ENCODE measurements at places on chromosomes 11 and 22.
A peak's percentile ranks its signal among the peaks of the same experiment; 100 is the strongest.

GRCh38 chr11:94675239-94675638, 92.9 kb upstream of the AMOTL1 start:
- DNase-seq: no peak

DNA sequence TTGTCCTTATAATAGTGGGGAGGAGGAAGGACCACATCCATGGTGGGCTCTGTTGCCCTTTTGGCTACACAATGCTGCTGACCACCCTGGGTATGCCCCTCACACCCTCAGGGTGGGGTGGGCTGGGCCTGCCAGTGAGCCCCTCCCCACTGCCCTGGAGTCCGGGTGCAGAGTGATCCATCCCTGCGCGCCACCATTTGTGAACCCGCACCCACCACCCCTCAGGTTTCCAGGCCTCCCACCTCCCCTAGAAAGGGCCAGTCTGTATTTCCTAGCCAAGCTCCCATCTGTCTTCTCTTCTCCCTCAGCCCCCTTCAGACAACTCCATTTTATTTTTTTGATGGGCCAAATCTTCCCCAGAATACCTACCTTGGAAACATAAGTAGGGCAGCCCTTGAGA, 25.0 kb downstream of the MS4A10 start:
- DNase-seq: no peak

DNA sequence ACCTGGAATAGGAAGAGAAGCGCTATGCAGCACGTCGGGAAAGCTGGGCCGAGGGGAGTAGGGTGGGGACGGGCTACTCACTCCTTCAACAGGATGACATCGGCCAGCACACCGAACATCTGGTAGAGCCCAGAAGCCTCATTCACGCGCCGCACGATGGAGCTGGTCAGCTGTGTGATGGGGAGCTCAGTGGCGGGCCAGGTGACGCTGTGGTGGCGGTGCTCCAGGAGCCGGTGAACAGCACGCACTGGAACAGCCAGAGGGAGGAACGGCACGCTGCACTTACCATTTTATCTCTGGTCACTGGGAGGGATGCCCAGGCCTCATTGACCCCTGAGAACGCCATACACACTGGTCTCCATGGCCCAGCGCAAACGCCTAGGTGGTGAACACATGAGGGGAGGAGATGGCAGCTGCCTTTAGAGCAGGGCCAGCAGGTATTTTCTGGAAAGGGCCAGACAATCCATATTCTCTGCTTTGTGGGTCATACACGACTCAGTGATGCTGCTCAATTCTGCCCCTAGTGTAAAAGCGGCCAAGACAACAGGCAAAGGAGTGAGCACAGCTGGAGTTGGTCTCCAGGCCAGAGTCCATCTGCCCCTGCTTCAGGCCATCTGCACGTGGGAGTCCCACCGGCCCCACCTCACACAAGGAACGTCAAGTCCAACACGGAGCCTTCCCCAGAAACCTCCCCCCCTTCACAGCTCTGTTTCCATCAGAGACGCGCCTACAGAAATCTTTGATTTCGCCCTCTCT, 8.8 kb downstream of the FOXRED2 start:
- DNase-seq: no peak

DNA sequence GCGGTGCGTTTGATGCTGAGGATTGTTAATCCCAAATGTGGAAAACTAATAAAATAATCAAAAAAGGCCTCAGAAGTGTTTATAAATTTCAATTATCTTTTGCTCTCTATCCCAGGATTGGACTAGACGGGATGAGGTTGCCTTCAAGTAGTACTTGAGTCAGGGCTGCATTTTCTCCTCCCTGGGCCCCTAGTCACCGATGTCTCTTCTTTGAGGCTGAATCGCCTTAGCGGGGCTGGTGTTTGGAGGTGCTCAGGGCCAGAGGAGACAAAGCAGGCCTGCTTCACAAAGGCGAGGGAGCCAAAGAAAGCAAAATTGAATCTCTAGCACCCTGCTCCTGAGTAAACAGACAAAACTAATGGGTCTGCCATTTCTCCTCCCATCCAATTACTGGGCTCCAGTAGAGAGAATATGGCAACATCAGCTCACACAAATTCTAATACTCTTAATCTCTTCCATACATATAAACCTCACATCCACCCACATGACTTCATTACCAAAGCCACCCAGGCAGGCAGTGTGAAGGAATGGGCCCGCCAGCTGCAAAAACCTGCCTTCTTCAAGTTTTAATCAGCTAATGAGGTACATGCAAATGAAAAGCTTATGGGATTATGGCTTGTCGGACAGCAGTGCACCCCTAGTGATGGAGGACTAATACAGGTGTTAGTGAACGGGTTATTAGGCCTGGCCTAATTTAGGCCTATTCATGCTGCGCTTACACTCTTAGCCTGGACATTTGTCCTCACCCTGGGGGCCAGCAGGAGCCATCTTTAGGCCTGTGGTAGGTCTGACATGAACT, 52.7 kb upstream of the HTATIP2 start:
- no peak for DNase-seq

DNA sequence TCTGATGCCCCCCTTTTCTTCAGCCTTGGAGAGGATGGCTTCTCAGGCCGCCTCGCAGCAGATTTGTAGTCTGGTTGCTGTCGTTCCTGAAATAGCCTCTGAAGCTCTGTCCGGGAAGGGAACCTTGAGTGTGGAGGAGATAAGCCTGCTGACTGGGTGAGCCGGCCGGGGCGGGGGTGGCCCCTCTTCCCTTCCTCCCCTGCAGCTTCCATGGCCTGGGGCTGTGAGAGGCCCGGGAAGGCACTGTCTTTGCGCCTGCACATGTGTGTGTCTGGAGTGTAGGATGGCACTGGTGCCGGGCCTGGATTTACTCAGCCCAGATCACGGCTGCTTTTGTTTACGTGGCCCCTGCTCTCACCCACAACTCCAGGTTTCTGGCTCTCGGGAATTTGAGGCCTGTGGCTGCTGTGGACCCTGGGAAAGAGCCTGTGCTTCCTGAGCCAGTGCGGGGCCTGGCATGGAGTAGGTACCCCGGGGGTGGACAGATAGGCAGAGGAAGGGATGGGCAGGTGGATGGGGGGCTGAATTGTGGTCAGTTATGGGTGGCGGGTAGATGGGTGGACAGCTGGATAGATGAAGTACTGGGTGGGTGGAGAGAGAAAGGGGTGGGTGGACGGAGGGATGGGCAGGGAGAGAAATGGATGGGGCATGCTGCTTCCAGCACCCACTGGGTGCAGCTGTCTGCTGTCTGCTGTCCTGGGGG, 16.6 kb downstream of the KCNQ1 start:
- no peak for DNase-seq

DNA sequence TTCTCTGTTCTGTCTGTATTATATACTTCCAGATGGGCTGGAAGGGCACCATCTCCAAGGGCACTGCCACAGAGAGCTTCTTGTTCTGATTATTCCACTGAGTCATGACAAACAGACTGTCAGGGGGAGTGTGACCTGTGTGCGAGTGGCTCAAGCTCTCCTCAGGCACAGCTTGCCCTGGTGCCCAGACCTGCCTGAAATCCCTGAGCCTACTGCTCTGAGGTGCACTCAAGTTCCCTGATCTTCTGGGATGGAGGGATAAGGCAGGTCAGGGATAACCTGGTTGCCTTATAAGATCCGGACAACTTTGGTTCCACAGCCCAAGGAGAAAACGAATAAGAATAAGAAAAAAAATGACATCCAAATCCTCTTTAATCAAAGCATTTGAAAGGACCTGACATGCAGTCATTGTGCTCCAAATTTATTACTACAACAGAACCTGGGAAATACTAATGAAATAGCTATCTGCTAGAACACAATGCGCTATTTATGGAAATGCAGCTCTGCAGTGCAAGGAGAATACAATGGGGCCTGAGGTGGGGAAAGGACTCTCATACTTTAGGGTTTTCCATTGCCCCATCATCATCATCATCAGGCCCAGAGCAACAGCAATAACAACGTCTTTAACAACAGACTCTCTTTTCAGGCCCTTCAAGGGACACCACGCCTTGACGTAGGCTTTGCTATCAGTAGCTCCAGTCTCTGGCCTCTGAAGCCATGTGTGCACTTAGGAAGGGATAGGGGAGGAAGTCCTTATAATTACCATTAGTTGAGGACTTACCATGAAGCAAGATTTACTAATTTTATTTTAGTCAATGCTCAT, 217.1 kb upstream of the KIRREL3 start:
- no peak for DNase-seq

GRCh38 chr22:49847751-49848689, 5.6 kb upstream of the ZBED4 start:
- DNase-seq: peak; percentile 58

DNA sequence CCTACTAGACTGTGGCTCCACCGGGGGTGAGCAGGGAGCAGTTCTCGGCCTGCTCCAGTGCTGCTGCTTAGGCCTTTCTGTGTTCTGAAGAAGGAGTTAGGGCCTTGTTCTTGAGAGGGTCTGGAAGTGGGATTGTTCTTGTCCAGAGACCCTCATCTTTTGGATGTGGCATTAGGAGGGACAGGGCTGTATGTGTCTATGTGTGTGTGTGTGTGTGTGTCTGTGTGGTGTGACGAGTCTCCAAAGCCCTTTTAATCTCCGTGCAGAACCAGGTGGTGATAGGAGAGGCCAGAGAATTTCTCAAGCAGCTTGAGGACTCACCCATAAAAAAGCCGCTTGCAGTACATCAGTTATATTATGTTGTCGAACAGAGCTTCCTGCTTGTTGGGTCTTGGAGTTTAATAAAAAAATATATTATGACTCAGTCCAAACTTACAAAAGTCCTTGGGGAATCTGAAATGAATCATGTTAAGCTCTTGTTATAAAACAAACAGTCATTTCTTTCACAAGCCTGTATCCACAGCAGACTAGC, 196.5 kb downstream of the TENM4 start:
- no peak for DNase-seq

DNA sequence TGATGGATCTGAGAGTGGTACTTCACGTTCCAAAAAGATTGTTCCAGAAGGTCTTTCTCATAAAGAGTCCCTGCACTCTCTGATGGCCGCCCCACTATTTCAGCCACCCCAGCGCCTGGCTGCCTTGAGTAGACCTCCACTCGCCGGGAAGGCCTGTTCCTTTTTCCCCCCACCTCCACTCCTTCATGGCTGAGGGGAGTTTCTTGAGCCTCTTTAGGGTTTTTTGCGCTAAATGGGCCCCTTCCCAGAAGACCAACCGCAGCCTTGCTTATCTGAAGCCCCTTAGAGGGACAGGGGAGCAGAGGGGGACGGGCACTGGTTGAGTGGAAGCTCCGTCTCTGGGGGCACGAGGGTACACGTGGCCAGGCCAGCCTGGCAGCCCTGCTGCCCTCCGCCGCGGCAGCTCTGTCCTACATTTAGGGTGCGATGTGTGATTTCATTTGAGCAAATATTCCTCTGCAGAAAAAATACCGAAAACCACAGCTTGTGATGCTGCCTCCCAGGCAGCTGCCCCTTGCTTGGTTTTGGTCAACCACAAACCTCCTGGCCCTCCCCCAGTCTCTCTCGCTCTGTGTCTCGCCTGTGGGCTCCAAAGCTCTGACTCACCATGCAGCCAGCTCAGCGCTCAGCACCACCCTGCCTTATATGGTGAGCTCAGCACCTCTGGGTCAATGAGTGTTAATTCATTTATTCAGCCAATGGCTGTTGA, 88.7 kb downstream of the TP53I11 start:
- DNase-seq: peak; percentile 90

GRCh38 chr11:116294630-116295029, 478.2 kb downstream of the BUD13 start:
- no peak for DNase-seq

- DNase-seq: no peak
Observed at GRCh38 chr11:126534141-126534805, 178.8 kb downstream of the ST3GAL4 start.

DNA sequence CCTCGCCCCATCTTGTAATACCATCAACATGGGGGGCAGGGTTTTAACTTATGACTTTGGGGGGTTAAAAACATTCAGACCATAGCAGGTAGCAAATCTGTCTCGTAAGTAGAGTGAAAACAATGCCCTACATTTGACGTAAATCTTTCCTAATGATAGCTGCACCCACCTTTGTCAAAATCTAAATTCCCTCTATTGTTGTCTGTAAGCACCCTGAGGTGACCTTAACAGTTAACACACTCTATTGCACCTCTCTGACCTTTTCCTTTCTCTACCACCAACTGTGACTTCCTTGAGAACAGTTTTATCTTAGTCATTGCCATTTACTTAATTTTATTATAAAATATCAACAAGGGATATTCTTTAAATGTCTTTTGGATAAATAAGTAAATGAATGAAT, 1024.9 kb upstream of the CNTN5 start:
- no peak for DNase-seq

DNA sequence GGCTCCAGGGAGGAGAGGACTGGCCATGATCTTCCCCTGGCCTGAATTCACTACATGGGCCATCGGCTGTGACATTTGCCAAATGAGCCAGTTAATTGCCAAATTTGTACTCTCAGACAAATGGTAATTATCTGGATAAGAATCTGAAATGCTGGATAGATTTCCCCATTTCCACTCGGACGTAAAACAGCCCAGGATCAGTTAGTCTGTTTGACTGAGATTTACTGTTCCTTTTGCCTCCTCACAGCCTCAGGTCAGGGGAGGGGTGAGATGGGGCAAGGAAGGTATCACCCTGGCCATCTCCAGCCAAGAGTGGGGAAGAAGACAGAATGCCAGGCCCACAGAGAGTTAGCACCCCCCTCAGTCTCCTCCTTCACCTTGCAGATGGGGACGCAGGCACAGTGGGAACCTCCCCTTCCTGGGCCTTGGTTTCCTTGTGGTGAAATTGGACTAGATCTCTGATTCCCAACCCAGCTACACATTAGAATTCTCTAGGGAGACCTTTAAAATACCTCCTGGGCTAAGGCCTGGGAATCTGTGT, 5.2 kb downstream of the TRIM29 start:
- no peak for DNase-seq

DNA sequence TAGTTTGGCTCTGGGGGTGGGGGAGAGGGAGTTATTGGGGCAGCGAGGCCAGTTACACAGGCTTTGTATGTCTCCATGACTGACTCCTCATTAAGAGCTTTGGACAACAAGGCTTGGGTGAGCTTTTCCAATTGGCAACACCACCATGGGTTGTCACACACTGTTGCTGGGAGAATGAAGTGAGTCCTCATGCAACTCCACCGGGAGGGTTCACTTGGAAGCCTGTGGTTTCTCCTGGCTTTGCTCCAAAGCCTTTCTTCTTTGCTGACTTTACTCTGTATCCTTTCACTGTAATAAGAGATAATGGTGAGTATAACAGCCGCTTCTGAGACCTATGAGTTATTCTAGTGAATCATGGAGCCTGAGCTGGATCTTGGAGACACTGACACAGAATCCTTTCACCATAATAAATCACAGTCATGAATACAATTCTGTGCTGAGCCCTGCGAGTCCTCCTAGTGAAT, 24.9 kb downstream of the EIF3F start:
- no peak for DNase-seq

DNA sequence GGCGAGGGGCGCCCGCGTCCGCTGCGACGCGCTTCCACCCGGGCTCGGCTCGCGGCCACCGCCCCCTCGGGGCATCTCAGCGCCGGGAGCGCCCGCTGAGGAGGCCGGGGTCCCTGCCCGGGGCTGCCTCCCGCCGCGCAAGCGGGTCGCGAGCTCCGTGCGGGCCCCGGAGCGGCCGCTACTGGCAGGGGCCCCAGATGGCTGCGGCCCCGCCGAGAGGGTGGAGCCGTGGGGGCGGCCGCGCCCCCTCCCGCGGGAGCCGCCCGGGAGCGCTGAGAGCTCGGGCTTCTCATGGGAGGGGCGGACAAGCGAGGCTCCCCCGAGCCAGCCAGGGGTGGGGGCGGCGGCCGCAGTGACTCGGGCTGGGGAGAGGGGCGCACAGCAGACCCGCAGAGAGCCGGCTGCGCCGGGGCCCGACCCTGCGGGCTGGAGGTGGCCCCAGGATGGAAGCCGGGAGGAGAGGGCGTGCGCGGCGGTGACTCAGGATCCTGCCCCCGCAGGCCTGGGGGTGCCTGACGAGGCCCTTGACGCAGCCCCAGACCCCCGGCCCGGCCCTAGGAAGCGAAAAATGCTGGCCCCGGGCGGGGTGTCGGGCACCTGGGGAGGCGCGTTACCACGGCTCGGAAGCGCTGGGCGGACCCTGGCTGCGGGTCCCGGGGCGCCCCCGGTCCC, 603 bp upstream of the ZFTA start:
- no peak for DNase-seq

Measured in KBM-7 (cell line).